ENCODE measurements at places on chromosomes 5 and 9.

DNA sequence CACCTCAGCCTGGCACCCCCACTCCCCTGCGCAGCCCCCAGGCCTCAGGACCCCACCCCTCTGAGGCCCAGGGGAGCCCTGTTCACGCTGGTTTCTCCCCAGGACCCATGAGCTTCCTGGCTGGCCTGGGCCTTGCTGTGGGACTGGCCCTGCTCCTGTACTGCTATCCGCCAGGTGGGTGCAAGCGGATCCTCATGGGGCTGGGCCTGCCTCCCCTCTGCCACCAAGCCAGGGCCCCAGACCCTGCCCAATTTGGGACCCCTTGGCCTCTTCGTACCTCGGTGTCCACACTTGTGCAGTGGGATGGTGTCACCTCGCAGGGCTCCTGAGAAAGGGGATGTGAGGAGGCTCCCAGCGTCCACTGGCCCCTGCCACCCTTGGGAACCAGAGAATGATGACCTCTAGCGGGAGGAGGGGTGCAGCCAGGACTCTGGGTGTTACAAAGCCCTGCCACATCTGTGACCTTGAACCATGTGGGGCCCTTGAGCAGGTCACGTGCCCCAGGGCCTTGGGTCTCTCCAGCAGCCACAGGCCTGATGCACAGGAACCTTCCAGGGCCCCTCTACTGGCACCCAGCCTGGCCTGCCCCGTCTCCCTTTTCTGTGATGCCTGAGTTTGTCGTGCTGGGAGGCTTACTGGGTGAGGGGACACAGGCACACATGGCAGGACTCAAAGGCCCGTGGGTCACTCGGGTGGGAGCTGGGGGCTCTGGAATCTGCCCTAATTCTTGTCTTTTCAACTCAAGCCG is 16.3 kb downstream of the CARD19 start:
- DNase-seq, result no peak

GRCh38 chr9:7075154-7075553 is 317.4 kb downstream of the KDM4C start:
- DNase-seq, result no peak

DNA sequence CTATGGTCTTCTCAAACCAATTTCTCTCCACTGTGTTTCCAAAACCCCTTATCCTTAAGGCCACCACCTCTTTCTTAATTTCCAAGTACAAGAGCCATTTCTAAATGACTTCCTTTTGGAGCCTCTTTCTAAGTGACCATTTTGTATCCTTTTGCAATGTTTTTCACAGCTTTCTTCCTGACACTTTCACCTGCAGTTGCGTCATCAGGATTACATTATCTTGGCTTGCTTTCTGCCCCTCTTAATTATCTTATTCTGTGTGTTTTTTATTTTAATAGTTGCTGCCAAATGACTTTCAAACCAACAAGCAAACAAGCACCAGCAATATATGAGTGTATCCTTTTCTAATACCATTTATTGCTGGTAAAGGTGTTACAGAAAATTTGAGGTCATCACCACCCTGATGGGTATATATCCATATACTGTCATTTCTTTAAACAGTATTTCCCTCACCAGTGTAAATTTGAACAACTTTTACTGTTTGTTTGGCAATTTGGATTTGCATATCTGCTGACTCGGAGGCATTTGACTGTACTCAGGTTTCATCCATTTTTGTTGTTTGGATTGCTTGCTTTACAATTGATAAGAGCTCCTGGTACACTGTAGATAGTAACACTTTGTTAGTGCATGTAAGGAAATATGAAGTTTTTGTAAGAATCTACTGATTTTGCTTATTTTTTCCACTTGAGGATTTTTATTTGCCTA is 5.4 kb upstream of the ANXA1 start:
- DNase-seq, result no peak

- no peak for DNase-seq
Measured at GRCh38 chr5:114649878-114650277, 288.0 kb downstream of the KCNN2 start.

GRCh38 chr5:56172241-56172640 is 60.9 kb downstream of the ANKRD55 start:
- DNase-seq, result no peak

- no peak for DNase-seq
Measured at GRCh38 chr9:38277601-38278200, 114.8 kb upstream of the ALDH1B1 start.

DNA sequence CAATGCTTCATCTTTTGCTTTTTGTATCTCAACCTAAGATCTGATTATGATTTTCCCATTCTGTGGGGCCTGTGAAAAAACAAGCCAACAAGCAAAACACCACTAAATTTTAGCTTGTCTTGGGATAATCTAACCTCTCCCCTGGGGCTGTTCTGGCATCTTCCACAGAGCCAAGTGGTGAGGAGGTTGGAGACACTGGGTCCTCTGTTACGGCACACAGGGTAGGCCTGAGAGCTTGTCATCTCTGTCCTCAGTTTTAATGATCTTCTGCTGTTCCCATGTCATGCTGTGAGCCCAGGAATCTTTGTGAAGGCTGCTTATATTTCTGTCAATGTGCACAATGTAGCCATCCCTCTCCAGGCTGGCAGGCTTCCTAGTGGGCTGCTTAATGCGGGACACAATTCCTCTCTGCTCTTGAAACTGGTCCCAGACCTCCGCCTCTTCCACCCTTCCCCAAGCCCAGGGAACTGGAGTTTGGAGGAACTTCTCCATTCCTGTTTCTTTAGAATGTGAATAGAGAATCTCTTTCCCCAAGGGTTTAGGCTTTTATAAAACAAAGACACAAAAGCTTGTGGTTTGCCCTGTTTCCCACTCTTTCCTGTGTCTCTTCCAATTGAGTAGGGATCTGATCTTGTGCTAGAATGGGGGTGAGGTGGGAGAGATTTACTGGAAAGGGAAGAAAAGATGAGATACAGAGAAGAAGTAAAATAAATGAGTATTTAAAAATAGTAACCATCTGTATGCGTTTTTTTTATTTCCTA is 30.9 kb upstream of the SEMA6A start:
- no peak for DNase-seq

DNA sequence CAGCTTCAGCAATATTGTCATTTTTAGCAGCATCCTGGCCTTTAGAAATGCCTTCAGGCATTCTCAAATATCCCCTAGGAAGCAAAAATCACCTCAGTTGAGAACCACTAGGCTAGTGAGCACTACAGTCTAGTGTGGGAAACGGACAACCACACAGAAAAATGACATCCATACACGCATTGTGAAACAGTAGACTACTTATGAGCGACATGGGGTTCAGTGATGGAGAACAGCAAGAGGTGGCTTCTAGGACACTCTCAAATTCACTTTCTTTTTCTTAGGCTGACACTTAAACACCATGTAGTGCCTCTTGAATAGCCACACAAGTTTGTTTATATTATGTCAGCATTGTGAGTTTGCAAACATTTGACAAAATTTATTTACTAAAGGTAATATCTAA is 203.0 kb downstream of the KDM4C start:
- DNase-seq, result no peak

- DNase-seq, result no peak
Measured at GRCh38 chr5:135534609-135535419, 950 bp downstream of the NEUROG1 start.

GRCh38 chr5:93789173-93790067 is 48.0 kb upstream of the POU5F2 start:
- DNase-seq, result no peak

- DNase-seq, result no peak
Measured at GRCh38 chr5:2453781-2454180, 297.7 kb downstream of the IRX2 start.

GRCh38 chr5:24005384-24005783 is 498.0 kb downstream of the PRDM9 start:
- no peak for DNase-seq

GRCh38 chr5:52910071-52910470 is 79.1 kb upstream of the ITGA2 start:
- no peak for DNase-seq

DNA sequence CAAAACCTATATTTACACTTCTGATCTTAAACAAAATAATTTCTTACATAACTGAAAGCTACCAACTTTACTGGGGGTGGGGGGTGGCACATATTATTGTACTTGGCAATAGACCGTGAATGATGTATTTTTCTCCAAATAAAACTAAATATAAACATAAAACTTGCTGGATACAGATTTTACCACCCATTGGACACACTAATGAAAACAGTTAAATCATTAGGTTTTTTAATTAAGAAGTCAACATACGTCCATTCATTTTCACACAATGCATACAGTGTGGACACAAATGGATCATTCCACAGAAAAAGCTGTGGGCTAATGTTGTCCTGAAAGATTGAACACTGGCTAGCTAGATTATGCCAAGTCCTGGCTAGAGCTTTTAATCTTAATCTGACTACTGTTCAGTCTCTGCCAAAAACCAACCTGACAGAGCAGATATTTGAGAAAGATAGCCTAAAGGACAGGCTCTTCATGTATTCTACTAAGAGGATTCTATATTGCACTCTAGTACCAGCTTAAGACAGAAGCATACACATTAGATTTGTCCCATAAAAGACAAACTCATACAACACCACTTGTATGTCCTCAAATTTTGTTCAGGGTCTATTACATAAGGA is 118.1 kb downstream of the SIL1 start:
- DNase-seq, result no peak

DNA sequence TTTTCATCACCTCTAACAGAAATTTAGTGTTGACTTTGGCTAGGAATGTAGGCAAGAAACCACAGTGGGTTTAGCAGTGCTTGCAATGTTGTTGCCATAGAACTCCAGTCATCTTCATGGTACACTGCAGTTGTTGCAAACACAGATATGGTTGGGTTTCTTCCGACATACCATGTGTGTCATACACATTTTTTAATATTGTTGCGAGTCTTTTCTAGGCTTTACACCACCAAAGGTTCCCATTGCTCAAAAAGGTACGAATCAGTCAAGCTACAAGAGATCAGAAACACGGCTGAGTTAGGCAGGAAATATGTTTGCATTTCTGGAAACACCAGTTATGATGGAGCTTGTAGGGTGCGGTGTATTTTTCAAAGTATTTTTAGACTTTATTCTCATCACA is 172.4 kb downstream of the SYK start:
- DNase-seq, result no peak

GRCh38 chr5:102758576-102758975 is 3.5 kb downstream of the PAM start:
- no peak for DNase-seq

DNA sequence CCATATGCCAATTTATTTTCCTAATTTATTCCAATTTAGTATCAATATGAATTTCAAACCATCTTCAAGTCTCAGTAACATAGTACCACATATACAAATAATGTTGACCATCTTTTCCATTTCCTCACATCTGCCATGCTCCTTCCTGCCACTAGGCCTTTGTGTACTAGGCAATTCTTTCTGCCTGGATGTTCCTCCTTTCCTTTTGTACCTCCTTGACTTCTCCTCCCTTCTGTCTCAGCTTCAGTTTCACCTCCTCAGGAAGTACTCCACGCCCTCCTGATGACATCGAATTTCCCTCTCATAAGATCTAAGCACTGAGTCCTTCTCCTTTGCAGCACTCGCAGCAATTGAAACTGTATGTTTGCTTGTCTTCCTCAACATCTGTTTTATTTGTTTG is 53.9 kb downstream of the MEF2C start:
- no peak for DNase-seq

GRCh38 chr5:67301285-67301903 is 104.8 kb upstream of the CD180 start:
- DNase-seq, result no peak

DNA sequence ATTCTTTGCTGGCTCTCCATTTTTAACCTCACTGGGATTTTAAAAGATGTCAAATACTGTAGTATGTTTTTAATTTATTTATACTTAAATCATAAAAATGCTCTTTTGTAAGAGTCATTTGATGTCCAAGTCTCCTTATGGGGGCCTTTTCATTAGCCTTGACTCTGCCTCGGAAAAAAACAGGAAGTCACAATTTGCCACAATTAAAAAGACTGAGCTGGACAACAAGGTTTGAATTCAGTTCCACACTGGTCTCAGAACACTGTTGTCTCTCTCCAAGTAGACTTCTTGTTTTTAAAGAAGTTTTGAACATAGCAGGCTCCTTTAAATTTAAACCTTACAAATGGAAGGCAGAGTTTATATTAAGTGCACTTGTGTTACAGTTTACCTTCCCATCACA is 444.2 kb downstream of the ACTL7B start:
- no peak for DNase-seq

GRCh38 chr5:59709346-59709821 is 184.1 kb downstream of the PDE4D start:
- DNase-seq, result no peak

DNA sequence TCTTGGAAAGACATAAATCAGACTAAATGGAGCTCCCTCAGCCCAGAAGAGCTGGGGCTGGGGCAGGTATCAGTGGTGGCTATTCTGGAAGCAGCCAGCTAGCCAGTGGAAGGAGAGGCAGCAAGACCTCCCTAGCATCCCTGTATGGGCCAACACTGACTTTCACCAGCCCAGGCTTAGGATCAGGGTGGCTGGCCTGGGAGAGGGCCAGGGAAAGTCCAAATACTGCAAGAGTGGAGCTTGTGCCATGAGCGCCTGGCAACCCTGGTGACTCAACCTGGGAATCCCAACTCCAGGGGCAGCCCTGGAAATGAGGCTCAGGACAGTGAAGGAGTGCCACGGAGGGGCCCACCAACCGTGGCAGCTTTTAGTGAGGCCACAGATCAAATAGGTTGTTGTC is 7.6 kb upstream of the IRF1 start:
- DNase-seq, result no peak

DNA sequence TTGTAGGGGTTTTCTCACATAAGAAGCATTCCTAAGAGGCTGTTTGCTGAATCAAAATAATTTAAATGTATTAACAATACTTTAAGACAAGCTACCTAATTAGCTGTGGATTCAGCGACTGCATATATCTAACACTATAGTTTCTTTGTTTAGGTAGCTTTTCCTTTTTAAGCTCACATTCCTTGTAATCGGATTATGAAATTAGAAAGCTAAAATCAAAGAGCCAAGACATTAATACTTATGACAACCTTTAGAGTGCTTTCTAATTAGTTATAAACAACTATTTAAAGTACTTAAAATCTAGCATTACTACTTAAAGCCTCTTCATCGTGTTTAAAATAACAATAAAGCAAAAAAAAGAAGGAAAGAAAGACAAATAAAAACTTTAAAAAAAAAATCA is 137.3 kb upstream of the RETREG1 start:
- no peak for DNase-seq
